ENCODE measurements at places on chromosomes 3 and 15. TPM values are rescaled to one million over a fixed set of nuclear protein-coding genes. Genes with fewer than 3 reads are reported as not detected.
A peak's percentile ranks its signal among the peaks of the same experiment; 100 is the strongest.

DNA sequence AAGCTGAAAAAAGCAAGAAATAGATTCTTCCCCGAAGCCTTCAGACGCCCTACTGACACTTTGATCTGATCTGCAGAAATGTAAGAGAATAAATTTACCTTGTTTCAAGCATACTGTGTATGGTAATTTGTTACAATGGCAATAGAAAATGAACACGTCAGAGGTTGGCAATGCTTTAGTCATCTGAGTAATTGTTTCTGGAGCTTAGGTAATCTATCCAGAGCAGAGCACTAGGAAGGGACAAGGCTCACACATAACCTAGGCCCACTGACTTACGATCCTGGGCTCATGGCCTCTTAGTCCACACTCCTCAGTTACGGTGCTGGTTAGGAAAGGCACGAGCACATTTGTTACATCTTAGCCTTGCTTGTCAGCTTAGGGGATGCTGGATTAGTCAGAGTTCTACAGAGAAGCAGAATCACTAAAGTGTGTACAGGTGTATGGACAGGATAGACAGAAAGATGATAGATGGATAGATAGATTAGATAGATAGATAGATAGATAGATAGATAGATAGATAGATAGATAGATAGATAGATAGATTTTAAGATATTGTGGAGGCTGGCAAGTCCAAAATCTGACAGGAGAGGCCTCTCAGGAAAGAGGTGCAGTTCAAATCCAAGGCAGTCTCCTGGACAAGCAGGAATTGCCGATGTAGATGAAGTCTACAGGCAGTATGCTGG is 46.8 kb upstream of the TBC1D23 start:
- DNase-seq, result no peak

DNA sequence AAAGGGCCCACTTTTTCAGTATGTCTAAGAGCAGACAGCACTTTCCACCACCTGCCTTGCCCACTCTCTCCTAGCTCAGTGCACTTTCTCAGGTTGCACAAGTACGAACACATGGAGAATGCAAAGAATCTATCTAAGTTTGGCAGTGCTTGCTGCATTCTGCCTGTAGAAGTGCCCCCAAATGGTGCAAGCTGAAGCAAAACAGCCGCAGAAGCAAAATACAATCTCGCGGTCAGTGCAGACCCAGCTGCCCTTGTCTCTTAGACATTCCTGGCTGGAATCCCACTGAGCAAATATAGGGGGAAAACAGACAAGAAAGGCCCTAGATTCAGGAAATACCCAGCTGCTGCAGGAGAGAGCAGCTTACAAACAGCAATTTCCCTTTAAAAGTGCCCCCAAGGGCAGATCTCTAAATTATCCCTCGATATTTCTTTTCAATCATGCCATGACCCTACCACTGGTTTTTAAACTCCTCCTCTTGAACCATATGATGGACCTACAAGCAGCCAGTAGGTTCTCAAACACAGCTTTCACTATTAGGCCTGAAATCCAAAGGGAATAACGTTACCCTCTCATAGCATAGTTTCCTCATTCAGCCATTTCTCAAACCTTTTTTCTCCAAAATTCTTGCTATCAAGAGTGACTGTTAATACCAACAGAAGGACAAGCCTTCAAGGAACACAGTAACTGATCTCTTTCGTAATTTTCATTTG is 67.0 kb downstream of the TNIK start:
- peak; percentile 14 for DNase-seq

DNA sequence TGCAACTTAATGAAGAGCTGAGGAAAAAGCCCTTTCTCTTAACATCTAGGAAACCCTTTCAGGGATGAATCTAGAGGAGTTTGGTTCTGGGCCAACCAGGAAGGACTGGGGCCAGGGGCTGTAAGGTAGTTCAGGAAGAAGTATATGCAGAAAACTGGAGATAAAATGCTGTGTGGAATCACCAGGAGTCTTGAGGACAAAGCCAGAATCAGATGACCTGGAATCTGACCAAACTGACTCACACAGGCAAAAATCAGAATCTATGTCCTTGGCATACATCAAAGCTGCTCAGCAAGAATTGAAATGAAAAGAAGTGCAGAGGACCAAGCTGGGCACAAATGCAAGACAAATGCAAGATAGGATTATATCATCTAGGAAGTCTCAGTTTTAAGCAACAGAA is 59.4 kb upstream of the ATP2C1 start:
- DNase-seq, result no peak

GRCh38 chr3:49035281-49035680 is 6.1 kb upstream of the IMPDH2 start:
- no peak for DNase-seq

DNA sequence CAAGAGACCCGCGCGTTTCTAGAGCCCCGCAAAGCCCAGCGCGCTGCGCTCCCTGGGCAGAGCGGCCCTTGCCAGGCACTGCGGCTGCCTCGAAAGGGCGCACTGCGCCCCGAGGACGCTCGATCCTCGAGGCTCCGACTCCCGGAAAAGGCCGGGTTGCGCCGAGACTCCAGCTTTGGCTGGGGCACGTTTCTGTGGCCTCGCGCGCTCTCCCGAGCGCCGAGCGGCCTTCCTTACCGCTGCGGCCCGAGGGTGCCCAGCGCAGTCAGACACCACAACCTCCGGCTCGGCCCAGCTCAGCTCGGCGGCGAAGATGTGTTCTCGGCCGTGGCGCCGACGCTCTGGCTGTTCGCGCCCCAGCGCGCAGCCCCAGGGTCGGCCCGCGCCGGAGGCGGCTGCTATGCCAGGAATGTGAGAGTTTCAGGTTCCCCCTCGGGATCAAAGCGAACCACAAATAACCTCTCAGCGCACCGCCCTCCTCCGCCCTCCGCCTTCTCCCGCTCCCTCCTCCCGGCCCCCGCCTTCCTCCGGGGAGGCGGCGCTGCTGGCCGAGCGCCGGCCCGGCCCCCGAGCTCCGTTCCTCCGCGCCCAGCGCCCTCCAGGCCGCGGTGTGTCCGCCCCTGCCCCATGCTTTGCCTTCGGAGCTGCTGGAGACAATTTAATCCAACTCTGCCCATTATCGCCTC is at the start of gene AMOTL2:
Gene AMOTL2, minus strand, starts transcription at position 343 of the 686 bp plus-strand sequence. CDS start 3,014 bp downstream, outside the sequence.
- peak; percentile 90 for DNase-seq

DNA sequence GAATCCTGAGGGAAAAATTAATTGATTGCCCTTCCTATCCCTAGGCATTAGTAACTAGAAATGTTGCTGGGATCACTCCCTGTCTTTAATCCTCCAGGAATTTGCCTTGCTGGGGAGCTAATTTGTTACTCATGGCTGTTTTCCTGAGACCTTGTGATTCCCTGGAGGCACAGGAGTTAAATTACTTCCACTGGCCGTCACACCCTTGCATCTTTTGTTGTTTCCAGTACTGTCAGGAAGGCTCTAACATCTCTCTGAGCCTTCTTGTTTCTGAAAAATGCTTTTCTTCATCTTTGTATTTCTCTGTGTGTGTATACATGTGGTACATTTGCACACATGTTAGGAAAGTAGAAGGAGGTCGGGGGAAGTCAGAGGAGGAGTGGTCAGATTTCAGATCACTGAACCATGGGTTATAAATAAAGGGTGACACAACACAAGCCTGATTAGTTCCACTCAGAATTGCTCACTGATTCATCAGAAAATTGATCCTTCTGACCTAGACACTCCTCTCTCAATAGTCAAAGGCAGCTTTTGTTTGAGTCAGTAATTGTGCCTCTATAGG is 23.5 kb upstream of the LRRFIP2 start:
- no peak for DNase-seq

Gene KIF9
- total RNA-seq, result 4.3 TPM

Gene RPL29
- 623 TPM for total RNA-seq
